SHP77 (cell line): ENCODE measurements at places on chromosomes 2 and 18.

DNA sequence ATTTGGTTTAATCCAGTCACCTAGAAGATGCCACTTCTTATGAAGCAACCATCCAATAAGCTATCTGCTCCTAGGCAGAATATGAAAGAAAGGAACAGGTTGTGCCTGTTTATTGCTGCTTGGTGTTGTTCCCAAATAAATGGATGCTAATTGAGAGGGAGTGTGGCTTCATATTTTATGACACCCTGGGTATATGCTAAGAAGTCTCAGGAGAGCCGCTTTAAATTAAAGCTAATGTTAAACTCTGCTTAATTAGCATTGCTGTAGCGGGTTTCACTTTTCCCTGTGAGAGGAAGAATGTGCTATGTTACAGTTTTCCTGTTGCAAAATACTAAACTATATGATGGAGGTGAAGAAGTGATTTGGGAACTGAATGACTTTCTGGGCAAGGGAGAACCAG, 48.7 kb upstream of the TANK start:
- DNase-seq = no peak

- DNase-seq = no peak
Observed at GRCh38 chr18:67428805-67429204, 87.7 kb downstream of the DSEL start.

GRCh38 chr2:6206882-6207281, 514.7 kb downstream of the SOX11 start:
- DNase-seq = no peak

GRCh38 chr2:171939743-171940071, 17.4 kb downstream of the HAT1 start:
- DNase-seq = no peak

DNA sequence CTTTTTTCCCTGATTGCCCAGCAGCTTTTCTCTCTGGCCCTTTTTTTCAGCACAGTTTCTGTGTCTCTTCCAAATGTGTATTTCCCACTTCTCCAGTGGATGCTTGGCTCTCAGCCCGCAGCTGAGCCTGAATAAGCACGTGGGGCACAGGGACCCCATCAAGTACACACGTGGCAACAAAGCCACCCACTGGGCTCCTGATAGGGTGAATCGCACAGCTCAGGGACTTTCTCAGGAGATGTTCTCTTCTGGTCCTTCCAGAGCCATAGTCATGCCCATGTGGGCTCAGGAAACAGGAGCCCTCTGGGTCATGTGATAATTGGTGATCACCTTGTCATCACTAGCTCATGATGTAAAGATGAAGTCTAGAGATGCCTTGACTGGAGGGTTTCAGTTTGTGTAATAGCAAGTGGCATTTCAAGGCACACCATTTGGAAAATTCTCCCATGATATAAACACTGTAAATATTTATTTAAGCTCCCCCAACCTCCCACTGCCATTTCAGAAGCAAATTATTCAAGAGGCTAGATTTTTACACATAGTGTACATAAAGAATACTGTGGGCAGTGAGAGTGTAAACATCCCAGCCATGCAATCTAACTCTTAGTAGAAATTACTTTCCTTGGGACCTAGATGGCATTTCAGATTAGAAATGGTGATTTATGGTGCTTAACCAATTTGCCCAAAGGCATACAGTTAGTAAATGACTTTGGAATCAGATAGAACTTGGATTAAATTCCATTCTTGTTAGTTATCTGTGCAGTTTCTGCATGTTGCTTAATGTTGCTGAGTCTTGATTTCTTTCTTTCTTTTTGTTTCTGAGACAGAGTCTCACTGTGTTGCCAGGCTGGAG, 597.5 kb downstream of the SLC4A3 start:
- no peak for DNase-seq

DNA sequence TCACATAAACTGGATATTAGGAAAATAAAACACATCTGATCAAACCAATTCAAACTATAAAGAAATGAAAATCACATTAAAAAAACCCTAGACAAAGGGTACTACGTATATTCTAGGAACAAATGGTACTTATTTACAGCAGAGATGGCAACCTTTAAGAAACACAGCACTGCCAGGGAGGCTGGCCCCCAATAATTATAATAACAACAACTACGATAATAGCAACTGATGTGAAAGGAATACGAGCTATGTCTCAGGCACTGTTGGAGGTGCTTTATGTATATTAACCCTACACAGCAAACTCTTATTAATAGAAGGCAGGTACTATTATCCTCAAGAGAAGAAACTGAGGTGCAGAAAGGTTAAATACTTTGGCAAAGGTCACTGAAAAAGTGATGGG, 193.9 kb downstream of the NBAS start:
- DNase-seq = no peak

DNA sequence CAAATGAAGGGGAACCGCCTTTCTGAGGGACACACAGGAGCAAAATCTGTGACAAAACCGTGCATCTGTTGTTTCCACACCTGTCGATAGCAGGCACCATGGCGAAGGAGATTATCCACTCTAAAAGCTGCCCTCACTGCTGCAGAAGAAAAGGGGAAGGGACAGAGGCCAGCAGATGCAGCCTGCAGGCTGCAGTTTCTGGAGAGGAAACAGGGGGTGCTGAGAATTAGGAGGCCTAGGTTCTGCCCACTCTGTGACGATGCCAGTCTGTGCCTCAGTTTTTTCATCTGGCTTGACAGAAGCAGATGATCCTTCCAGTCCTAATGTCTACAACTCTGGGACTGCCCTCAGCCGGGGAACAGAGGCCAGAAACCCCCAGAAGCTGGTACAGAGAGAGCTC, 17.7 kb downstream of the PAX8 start:
- no peak for DNase-seq

- DNase-seq = no peak
Observed at GRCh38 chr2:140905083-140905781, 1225.6 kb downstream of the LRP1B start.

- DNase-seq = peak; percentile 71
Observed at GRCh38 chr2:64327510-64328414, 126.2 kb upstream of the LGALSL start.
